ENCODE measurements at places on chromosomes 1 and 21.

GRCh38 chr21:23475281-23476219 is 2131.7 kb downstream of the MRPL39 start:
- no peak for DNase-seq

DNA sequence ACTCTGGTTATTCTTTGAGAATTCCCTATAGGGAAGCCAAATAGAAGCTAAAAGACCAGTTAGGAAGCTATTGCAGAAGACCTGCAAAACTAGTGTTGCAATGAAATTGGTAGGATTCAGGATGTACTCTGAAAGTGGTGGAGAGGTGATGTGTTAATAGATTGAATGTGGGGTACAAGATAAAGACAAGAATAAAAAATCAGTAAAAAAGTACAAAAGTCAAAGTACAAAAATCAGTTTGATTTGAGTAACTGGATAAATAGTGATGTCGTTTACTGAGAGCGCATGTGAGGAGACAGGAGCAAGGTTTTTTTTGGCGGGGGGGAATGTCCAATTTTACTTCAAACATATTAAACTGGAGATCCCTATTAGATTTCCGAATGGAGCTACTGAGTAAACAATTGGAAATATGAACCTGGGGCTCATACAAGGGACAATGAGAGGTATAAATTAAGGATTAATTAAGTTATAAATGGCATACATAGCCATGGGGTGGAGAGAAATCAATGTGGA is 2.5 kb upstream of the DCAF8 start:
- DNase-seq, result no peak

DNA sequence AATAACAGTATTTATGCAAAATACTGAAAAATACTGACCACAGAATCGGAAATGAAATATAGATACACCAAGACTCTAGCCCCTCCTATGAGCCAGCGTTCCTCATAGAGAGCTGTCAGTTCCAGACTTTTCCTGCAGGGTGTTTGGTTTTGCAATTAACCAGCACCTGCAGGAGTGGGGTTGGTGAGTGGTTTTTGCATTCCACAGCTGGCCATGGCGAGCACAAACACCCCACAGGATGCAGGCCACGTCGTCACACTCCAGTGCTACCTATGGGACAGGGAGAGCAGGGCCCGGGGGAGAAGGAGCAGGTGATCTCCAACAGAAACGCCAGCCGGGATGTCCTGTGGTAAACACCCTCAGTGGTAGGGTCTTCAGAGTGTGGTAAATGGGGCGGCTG is 94.1 kb downstream of the ERG start:
- DNase-seq, result no peak

DNA sequence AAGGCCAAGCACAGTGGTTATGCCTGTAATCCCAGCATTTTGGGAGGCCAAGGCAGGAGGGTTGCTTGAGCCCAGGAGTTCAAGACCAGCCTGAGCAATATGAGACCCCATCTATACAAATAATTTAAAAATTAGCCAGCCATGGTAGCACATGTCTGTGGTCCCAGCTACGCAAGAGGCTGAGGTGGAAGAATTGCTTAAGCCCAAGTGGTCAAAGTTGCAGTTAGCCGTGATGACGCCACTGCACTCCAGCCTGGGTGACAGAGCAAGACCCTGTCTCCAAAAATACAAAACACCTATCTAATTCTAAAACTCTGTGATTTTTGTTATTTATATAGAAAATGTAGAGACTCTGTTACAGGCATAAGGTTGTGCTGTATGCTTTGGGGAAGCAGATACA is 44.2 kb upstream of the ZYG11A start:
- DNase-seq, result no peak

- DNase-seq, result no peak
Observed at GRCh38 chr1:244022311-244022710, 28.8 kb upstream of the ZBTB18 start.

DNA sequence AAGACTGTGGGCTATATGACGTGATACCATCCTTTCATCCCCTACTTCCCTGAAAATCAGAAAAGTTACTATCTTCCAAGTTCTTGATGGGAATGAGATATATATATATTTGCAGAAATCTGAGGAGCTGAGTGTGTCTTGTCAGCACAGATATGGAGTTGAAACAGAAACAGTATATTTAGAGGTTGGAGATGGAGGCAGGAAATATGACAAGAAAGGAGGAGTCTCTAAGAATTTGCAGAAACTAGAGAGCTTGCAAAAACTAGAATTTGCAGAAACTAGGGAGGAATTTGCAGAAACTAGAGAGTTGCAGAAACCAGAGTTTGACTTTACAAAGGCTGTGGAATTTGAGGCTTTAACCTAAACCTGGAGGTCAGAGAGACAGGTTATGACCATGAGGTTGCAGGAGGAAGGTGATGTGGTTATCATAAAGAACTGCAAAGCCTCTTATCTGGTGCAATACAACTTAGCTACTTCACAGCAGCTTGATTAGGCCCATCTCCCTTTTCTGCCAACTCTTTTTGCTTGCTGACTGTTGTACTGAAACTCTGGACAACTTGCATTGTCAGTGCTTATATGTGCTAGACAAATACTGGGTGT is 22.3 kb downstream of the XCL2 start:
- no peak for DNase-seq

DNA sequence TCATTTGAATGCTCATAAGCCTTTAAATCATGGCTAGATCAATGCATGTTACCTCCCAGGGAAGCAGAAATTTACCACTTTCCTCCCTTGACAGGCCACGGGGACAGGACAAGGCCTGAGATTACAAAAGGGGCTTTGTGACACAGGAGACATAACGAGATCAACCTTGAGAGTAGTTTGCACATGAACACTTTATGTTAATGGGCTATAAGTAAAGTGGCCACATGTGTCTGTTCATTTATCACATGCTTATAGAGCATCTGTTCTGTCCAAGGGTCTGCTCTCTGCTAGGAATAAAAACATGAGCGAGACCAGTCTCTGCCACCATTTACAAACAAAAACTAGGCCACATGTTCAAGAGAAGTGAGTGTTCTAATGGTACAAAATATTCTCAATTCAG is 144.1 kb upstream of the C8B start:
- no peak for DNase-seq

- no peak for DNase-seq
Observed at GRCh38 chr1:176802316-176802715, 339.3 kb downstream of the PAPPA2 start.

GRCh38 chr1:49016030-49016977 is 239.6 kb upstream of the BEND5 start:
- no peak for DNase-seq

DNA sequence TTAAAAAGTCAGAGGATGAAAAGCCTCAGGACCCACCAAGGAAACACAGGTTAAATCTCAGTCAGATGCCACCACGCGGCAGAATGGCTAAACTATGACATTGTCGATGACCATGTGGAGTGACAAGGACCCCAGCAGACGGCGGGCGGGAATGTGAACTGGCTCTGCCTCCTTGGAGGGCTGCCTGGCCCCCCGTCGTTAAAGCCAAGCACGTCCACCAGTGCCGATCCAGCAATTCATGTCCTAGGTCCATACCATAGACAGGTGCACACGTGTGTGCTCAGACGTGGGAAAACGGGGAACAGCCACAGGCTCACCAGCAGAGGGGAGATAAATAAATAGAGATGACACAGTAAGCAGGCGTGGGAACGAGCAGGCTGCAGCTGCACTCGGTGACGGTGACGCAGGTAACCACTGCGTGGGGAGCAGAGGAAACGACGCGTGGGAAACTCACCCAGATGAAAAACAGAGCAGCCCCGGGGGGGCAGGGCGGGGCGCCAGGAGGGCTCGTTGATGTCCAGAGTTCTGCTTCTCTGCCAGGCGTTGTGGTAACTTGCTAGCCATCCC is 28.3 kb upstream of the PCBP3 start:
- peak; percentile 77 for DNase-seq

GRCh38 chr1:183993132-183993531 is 44.4 kb downstream of the COLGALT2 start:
- no peak for DNase-seq

- no peak for DNase-seq
Observed at GRCh38 chr1:198465201-198466144, 75.0 kb downstream of the ATP6V1G3 start.

DNA sequence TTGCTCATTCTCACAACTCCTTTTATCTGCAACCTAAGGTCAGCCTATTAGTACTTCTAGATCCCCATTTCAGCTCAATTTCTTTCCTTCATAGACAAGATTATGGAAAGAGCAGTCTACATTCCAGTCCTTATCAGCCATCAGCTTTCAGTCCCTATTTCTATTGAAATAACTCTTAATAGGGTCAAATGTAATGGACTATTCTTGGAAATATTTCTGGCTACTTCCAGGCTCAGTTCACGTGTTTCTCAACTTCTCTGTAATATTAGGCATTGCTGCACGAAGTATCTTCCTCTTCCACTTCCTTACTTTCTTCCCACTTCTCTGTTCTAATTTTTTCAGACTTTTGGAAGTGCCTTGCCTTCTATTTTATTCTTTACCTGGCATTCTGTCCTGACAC is 232.9 kb upstream of the USP25 start:
- no peak for DNase-seq

DNA sequence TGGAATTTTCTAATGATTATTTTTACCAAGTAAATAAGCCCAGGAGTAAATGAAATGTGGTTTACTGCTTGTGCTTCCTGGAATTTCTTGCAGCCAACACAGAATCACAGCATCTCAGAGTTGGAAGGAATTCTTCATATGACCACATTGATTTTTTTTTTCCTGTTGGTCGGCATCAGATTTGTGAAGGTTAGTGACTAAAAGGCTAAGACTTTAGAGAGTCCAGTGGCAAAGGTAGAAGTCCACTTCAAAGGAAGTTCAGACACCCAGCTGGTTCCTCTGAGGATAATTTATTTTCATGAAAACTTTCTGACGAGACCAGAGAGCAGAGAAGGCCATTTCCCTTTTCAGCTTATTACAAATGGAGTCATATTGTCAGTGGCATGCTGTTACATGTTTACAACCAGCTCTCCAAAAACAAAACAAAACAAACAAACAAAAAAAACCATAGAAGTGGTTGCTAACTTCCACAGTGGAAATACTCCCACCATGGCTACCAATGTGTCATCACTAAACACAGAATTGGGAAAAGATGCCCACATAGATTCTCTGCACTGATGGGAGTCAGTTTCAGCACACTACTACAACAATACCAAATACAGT is 77.2 kb upstream of the CDC42BPA start:
- no peak for DNase-seq

DNA sequence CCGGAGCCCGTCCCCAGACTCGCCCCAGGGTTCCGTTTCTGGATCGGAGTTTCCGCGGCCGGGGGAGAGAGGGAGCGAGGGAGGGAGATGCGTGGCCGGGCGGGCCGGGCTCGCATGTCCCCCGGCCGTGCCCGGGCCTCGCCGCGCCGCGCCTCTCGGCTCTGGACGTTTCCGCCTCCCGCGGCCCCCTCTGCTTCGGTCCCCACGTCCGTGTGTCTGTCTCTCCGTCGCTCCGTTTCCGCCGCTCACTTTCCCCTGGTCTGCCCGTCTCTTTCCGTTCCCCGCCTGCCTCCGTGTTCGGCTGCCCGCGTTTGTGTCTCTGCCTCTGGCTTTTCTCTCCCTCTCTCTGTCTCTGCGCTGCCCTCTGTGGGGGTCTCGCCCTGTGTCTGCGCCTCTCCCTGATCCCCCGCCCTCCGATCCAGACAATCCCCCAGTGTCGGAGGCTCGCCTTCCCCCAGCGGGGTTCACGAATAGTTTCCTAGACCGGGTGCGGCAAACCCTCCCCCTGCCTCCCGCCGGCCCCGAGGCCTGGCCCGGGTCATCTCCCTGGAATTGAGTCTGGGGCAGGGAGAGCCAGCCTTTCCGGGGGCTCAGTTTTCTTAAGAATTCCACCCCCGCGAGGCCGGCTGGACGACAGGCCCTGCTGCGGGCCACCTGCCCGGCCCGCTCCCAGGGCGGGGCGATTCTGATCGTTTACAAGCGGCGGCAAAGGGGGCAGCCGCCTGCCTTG is 735 bp downstream of the NBL1 start:
- DNase-seq, result peak; percentile 60

DNA sequence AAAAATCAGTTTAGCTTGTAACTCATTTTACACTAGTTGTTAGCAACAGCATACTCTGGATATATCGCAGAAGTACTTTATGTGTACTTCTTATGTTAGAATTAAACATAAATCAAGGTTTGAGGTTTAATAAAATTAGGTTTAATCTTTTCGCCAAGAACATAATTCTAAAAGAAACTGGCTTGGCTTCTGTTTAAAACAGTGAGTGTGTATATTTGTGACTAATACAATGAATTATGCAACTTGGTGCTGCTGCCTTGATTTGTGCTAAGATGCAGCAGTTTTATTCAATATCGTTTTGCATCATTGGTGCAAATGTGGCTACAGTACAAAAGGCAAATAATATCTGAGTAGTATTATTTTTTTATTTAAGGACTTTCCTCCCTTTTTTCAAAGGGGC is 44.8 kb downstream of the USP25 start:
- no peak for DNase-seq

GRCh38 chr1:42955311-42956063 is 3.2 kb downstream of the SLC2A1 start:
- DNase-seq, result no peak

DNA sequence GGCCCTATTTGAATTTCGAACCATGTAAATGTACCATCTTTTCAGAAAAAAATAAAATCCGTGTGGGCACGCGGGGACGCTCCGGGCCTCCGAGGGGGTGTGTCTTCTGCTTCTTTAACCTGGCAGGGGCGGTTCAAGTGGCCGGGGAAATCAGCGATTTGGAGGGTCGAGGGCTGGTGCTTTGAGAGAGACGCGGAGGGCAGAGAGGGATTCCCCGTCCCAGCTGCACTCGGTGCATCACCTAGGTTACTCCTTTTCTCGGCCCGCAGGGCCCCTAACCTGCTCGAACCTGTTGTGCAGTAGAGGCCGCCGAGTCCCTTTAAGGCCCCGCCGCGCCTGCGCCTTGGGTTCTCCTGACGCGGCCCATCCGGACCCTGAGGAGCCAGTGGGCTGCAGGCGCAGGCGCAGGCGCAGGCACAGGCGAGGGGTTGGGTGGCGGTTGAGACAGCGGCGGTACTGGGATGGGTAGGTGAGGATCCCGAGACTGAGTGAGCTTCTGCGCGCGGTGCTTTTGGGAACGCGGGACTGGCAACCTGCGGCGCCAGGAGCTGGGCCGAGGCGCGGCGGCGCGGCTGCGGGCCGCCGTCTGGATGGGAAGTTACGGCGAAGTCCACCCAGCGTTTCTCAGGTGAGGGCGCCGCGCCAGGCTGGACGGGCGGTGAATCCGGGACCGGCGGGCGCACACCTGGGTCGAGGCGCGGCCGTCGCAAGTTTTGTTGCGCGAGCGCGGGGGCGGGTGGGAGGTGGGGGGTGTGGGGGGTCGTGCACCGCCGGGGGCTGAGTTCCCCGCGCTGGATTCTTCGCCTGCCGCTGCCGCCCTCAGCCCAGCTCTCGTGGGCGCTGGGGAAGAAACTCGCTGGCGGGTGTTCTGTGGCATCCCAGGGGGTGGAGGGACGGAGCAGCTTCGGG is at the start of gene NBPF3:
Gene NBPF3 (plus strand): TSS at position 417 of the 909 bp plus-strand sequence. CDS start 4,950 bp downstream, outside the sequence.
- DNase-seq, result peak; percentile 90
